ENCODE measurements at places on chromosomes 2 and 18.

DNA sequence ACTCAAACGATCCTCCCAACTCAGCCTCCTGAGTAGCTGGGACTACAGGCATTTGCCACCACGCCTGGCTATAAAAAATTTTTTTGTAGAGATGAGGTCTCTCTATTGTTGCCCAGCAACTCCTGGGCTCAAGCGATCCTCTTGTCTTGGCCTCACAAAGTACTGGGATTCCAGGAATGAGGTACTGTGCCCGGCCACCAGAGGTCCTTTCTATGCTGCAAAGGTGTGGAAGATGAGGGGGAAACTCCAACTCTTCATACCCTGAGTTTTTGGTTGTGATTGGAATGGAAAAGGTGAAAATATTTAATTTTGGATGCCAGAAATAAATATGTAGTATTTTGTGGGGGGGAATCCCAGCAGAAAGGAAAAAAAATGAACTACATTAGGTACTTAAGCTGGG, 36.0 kb downstream of the MRPL33 start:
- DNase-seq, result no peak

DNA sequence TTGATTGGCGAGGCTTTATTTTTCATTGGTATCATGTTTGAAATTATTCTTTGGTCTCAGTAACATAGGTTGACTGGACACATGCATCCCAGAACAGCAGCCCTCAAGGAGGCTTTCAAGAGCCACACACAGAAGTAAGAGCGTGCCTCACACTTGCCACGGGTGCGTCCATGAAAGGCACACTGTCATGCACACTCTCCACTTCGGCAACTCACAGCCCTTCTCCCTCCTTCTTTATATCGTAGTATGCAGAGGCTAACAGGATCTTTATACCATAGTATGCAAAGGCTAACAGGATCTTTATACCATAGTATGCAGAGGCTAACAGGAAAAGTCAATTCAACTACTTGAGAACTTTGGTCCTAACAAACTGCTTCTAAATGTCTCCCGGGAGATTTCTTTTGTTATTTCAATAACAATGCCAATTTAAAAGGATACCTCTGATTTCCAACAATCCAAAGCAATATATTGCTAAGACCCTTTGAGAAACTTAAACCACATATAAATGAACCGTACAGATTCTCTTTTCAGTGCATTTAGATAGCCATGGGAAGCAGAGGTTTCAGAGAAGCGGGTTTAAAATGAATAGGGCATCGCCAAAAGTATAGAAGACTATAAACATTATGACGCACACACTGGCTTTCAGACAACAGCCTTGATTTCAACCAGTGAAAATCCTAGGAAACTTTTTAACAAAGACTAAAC, 26.5 kb upstream of the ZNF516 start:
- no peak for DNase-seq

DNA sequence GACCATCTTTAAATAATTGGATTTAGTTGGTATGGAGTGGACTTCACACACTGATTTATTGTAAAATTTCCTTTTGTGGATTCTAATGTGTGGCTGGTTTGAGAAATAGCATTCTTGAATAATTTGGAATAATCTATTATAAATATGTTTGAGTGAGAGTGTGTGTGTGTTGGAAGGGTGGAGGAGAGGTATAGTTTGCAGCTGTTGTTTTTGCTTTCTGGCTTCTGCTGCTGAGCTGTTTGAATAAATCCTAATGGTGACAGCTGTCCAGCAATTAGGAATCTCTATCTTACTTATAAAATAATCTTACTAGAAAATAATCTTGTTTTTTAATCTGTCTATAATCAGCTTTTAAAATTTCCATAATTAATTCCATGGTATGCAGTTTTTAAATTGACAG, 1283.0 kb upstream of the CDH2 start:
- DNase-seq, result no peak

DNA sequence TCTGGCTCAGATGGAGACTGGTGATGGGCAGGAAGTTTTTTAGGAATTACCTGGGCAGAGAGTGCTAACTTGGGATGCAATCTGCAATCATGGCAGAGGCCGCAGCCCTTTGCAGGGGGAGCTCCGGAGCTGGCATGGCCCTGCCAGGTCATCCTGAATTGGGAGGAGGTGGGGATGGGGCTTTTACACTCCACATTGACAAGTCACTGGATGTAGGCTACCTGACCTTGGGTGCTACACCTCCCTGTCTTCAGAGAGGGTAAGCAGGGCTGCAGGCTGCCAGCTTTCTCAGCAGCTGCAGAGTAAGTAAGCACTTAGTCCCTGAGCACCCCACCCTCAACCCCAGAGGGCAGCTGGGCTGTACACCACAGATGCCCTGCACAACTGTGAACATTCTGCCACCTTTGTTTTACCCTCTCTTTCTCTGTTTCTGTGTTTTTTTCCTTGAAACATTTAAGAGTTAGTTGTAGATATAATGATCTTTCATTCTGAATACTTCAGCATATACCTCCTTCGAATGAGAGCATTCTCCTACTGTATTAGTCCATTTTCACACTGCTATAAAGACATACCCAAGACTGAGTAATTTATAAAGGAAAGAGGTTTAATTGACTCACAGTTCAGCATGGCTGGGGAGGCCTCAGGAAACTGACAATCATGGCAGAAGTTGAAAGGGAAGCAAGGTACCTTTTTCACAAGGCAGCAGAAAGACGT, 6.8 kb upstream of the HS1BP3 start:
- no peak for DNase-seq

- no peak for DNase-seq
Observed at GRCh38 chr2:236334122-236334876, 70.1 kb upstream of the ASB18 start.

DNA sequence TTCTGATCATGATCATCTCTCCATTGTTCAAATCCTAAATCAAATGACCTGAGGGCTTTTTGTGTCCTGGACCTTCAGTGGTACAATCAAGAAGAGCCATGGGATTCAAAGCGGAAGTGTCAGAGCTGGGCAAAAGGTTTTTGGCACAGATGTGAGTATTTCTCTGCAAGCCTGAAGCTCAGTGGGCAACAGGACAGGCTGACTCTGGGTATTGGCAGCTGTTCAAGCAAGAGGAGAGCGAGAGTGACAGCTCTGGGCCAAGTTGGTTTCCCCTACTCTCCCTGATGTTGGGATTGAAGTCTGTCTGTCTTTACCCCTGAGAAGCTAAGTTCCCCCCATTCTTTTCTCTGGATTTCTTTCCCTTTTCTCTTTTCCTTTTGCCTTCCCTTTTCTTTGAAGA, 33.3 kb downstream of the DSEL start:
- DNase-seq, result no peak

DNA sequence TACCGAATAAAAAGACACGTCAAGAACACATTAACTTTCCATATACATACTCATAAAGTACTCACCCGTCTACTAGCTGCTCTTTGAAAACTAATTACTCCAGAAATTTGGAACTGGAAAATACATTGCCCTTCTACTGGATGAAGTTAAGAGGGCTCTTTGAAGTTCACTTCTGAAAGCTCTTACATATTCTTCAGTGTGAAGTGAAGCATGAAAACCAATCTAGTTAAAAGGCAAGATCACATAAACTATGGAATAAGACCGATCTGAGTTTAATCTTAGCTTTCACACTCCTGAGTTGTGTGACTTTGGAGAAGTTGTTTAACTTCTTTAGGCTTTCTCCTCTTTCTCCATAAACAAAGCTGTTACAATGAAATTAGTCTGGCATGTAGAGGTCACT, 38.5 kb downstream of the REV1 start:
- DNase-seq, result no peak

DNA sequence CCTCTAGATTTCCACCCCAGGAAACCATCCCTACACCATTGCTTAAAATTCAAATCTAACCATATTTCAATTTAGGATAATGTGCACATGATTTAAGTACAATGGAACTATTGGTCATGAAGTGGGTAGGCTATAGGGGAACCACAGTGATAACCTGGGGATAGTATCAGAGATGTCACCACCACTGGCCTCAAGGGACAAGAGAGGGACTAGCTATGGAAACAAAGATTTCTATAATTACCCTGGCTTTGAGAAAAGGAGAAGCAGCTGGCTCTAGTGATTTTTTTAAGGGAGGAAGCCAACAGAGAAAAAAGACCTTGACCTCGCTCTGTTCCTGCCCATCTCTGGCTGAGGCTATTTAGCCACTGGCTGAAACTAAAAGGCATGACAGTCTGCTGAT, 132.0 kb downstream of the MEP1B start:
- DNase-seq, result no peak

DNA sequence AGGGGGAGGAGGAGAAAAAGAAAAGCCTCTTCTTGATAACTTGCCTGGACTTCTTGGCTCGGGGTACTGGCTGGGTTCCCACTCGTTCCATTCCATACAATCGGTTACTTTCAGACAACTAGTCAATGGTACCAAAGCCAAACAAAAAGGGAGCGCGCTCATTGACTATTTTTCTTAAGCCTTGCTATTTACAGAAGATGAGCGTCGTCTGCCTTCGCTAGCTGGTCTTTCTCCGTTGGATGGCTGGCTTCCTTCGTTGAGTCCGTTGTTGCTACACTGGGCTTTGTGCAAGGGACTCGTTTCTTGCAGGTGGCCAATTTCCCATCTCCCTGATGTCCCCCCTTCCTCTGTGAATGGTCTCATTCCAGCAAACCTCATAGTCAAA, 260.4 kb downstream of the ZNF516 start:
- DNase-seq, result no peak

DNA sequence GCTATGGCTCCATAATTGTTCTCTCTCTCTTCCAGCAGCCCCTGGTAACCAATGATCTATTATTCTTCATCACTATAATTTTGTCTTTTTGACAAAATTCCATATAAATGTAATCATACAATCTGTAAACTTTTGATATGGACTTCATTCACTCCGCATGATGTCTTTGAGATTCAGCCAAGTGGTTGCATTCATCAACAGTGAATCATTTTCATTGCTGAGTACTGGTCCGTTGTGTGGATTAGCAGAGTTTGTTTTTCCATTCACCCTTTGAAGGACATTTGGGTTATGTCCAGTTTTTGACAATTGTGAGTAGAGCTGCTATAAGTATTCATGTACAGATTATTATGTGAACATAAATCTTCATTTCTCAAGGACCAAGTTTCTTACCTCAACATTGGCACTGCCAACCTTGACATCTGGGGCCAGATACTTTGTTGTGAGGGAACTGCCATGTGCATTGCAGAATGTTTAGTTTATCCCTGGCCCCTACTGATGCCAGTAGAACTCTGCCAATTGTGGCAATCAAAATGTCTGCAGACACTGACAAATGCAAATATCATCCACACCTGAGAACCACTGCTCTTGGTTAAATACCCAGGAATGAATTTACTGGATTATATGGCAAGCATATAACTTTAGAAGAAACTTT, 48.4 kb upstream of the BCL2L11 start:
- DNase-seq, result no peak

DNA sequence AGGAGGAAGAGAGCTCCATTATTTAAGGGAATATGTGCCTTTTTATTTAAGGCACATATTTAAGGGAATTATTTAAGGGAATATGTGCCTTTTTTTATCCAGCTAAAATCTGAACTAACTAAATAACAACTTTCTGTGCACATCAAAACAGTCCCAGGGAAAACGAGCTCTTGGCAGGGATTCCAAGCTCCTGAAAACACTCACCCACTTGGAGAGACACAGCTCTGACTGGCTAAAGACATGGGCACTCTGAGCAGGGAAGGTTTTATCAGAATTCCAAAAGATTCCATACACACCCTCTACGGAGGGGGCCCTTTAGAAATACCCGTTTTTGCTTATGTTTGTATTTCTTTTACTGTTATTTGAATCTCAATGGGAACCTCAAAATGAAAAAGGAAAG, 181.0 kb downstream of the ZNF516 start:
- DNase-seq, result no peak

GRCh38 chr2:98123286-98123685, 36.3 kb downstream of the VWA3B start:
- DNase-seq, result no peak

DNA sequence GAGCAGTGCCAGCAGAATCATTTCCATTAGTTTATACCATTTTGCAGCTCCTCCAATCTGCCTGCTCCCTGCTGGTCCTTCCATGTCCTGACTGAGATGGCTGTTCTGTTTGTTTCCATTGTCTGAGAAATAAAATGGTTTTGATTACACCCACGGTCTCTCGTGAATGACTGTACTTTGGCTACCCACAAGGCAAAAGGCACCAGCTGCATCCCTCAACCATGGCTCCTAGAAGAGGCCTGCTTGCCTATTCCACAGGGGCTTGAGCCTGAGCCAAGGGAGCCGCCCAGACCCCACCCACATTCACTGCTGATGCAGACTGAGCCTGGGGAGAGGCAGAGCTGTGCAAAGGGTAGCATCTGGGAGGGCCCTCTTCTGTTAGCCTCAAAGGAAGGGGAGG, 31.2 kb downstream of the MARCHF4 start:
- DNase-seq, result no peak

- DNase-seq, result no peak
Observed at GRCh38 chr2:176080540-176081375, 3.0 kb downstream of the EVX2 start.

DNA sequence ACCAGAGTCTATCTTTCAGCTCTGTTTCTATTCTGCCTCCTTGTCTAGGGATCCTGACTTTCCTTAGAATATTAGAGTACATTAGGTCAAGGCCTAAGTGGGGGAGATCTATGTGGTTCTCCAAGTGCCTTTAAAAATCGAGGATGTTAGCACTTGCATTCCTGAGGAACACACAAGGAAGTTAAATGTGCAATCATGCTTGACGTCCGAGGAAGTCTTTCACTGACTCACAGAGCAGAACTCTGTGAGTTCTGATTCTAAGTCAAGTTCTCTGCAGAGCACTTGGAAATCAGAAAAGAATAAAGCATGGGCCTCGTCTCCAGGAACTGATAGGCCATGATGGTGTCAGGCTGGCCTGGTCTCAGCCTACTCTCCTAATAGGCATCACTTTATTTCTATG, 17.2 kb downstream of the FHOD3 start:
- DNase-seq, result no peak

DNA sequence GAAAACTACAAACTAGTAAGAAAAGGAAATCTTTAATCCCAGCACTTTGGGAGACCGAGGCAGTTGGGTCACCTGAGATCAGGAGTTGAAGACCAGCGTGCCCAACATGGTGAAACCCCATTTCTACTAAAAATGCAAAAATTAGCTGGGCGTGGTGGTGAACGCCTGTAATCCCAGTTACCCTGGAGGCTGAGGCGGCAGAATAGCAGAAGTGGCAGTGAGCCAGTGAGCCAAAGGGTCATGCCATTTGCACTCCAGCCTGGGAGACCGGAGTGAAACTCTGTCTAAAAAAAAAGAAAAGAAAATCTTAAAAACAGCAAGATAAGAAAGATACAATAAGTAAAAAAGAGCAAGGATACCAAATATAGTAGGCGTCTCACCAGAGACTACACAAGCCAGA, 502.9 kb upstream of the ID2 start:
- DNase-seq, result no peak

DNA sequence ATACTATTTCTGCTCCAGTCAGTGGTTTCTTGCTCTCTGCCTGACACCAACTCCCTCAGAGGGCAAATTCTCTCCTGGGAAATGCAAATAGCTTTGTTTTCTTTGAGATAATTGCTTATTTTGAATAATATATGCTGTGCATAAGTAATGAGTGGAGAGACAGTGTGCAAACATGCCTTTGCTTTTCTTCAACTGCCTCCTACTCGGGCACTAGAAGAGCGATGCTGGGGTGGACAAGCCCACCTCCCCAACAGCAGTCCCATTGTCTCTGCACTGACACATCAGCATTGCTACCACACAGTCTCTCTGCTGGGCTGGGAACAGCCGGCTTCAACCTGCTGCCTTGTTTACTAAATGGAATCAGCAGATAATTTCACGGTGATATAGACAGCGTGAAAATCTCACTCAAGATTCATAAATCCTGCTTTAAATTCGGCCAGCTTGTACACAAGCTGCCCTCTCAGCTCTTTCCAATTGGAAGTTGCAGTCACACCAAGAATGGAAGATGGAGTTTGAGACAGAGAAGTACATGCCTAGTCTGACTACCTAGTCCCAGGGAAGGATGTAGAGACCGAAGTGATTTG, 694.5 kb downstream of the TDRD15 start:
- no peak for DNase-seq

Data from substantia nigra (tissue), 51 donors.